ENCODE measurements at places on chromosomes 11 and 22. TPM values are rescaled to one million over a fixed set of nuclear protein-coding genes. Genes with fewer than 3 reads are reported as not detected.

- no peak for DNase-seq
- H3K36me3 ChIP-seq: no peaks in the 10 kb centered on the region
- no peaks in the 10 kb centered on the region for H3K27me3 ChIP-seq
- no peak overlapping the region for H3K27ac ChIP-seq
- no peak overlapping the region for H3K4me3 ChIP-seq
These were observed 95.3 kb upstream of the USP47 start for GRCh38 chr11:11746449-11746848.

GRCh38 chr11:112294688-112295340 is 34.2 kb upstream of the PLET1 start:
- no peak overlapping the region for H3K4me3 ChIP-seq
- H3K27me3 ChIP-seq: no peaks in the 10 kb centered on the region
- no peaks in the 10 kb centered on the region for H3K36me3 ChIP-seq
- no peak for DNase-seq
- peaks cover 15% of the 10 kb centered on the region for H3K4me1 ChIP-seq

DNA sequence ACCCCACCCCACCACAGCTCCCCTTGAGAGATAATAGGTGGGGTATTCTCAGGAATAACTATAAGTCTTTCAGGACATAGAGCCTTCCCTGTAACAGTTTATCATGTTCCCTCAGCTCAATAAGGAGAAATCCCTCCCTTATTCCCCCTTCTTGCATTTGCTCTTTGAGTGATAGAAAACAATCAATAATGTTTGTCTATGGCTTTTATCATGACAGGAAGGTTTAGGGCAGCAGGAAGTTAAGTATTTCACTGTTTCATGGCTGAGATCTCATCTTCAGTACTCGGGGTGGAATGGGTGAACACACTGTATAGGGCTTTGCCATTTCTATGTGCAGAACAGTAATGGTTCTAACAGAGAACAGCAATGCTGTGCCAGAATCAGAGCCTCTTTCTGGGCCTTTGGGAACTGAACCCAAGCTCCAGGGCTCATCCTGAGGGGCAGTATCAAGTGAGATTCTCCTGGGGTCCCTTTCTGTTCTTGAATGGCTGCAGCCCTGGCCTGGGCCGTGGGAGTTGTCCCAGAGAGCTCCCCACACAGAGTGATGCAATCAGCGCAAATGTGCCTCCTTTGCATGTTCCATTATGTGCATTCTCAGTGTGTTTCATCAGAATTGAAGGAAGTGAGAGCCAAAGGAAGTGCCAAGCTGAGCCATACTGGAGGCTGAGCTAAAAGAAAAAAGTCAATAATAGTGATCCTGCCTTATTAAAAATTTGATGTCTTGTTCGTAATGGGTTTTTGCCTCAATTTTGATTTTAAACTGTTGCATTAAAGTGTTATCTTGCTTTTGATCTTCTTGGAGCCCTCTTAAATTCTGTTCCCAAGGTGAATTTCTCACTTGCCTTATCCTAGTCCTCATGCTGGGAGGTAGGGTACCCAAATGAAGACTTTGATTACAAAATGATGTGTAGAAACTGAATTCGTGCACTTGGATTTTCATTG is 2.9 kb upstream of the CYP2R1 start:
- H3K27me3 ChIP-seq: no peaks in the 10 kb centered on the region
- H3K4me1 ChIP-seq: peaks cover 4% of the 10 kb centered on the region
- H3K36me3 ChIP-seq: no peaks in the 10 kb centered on the region
- peak; percentile 38 for DNase-seq

DNA sequence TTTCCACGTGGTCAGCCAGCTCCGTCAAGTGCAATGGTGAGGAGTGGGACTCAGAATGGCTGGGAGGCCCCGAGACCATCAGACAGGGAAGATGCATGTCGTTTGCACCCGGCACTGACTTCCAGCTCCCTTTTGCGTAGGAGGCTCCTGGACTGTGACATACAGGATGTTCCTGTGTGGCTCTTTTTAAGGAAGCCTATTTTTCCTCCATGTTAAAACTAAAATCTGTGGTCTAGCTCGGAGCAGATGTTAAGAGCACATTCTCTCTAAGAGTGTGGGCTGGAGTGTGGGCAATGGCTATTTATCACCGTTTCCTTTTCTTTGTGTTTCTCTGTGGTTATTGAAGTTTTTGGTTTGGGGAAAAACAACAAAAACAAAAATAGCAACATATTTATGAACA is 40.9 kb upstream of the AMPD3 start:
- H3K36me3 ChIP-seq: no peaks in the 10 kb centered on the region
- H3K27ac ChIP-seq: peak overlapping the region; percentile 54
- no peaks in the 10 kb centered on the region for H3K27me3 ChIP-seq
- H3K4me1 ChIP-seq: peaks cover 2% of the 10 kb centered on the region
- no peak for DNase-seq

The OR52R1 gene
- not detected for total RNA-seq

DNA sequence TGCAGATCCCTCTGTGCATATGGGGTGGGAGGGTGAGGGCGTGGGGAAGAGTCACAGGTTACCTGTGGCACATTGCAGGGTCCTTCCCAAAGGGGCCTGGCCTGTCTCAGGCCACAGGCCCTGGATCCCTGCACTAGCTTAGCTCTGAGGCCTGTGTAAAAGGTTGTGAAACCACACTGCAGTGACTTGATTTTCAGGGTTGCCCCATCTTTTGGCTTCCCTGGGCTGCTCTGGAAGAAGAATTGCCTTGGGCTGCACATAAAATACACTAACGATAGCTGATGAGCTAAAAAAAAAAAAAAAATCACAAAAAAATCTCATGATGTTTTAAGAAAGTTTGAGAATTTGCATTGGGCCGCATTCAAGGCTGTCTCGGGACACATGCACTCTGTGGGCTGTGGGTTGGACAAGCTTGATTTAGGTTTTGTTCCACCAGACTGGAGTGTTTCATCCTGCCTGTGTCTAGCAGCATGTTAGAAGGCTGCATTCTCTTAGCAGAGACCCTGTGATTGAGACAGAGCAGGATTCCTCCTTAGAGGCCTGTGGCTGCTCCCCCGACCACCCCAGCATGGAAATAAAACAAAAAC is 35.9 kb upstream of the TREH start:
- no peak for DNase-seq
- H3K27ac ChIP-seq: no peak overlapping the region
- no peak overlapping the region for H3K4me3 ChIP-seq
- peaks cover 4% of the 10 kb centered on the region for H3K4me1 ChIP-seq

DNA sequence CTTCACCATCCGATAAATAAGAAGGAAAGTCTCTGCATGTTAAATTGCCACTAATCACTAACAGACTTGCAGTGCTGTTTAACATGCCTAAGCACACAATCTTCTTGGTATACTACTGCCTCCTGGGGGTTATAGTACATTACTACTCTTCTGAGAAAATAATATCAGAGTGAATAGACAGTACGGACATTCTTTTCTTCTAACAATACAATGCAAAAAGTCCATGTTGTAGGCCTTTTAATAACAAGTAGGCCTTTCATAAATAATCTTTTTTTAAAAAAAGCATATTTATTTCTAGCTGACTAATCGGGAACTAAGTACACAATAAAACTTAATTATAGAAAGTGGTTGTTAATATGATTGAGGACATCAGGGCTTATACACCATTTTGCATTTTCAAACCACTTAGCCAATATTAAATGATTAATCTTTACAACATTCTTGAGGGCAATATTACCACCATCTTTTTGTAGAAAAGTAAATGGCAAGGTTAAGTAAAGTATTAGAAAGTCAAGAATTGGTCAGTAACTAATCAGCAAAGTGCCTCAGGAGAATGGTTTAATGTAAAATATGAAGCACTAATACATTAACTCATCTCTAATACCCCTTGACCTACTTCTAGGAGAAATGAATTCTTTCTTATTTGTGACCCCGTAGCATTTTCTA is 84.7 kb downstream of the TTC28 start:
- no peaks in the 10 kb centered on the region for H3K27me3 ChIP-seq
- H3K4me1 ChIP-seq: no peaks in the 10 kb centered on the region
- no peaks in the 10 kb centered on the region for H3K36me3 ChIP-seq
- DNase-seq: no peak
- H3K27ac ChIP-seq: no peak overlapping the region

The UBQLNL gene
- not detected for total RNA-seq

DNA sequence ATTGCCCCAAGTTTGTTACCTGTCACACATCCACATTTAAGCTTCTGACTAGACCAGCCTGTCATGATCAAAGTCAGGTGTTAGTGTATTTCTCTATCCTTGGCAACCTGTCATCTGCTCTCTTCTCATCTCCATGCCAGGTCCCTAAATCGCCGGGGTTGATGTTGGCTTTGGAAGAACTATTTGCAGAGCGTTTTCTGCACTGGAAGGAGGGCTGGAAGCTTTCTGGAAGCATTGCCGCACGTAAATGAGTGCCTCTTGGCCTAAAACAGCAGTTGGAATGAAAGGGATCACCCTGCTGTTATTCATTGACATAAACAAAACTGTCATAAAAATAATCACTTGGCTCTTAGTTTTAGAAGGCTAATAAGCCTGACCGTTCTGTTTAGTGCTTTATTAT is 1.4 kb downstream of the TTC12 start:
- H3K27me3 ChIP-seq: no peaks in the 10 kb centered on the region
- no peaks in the 10 kb centered on the region for H3K36me3 ChIP-seq
- no peak for DNase-seq
- H3K4me1 ChIP-seq: no peaks in the 10 kb centered on the region
- peak overlapping the region; percentile 86 for H3K27ac ChIP-seq
- no peak overlapping the region for H3K4me3 ChIP-seq

The KCTD14 gene
- total RNA-seq: 8.6 TPM

- no peak overlapping the region for H3K27ac ChIP-seq
- DNase-seq: no peak
- no peak overlapping the region for H3K4me3 ChIP-seq
- no peaks in the 10 kb centered on the region for H3K27me3 ChIP-seq
- H3K4me1 ChIP-seq: no peaks in the 10 kb centered on the region
These were observed 27.2 kb downstream of the WEE1 start for GRCh38 chr11:9600644-9601036.

DNA sequence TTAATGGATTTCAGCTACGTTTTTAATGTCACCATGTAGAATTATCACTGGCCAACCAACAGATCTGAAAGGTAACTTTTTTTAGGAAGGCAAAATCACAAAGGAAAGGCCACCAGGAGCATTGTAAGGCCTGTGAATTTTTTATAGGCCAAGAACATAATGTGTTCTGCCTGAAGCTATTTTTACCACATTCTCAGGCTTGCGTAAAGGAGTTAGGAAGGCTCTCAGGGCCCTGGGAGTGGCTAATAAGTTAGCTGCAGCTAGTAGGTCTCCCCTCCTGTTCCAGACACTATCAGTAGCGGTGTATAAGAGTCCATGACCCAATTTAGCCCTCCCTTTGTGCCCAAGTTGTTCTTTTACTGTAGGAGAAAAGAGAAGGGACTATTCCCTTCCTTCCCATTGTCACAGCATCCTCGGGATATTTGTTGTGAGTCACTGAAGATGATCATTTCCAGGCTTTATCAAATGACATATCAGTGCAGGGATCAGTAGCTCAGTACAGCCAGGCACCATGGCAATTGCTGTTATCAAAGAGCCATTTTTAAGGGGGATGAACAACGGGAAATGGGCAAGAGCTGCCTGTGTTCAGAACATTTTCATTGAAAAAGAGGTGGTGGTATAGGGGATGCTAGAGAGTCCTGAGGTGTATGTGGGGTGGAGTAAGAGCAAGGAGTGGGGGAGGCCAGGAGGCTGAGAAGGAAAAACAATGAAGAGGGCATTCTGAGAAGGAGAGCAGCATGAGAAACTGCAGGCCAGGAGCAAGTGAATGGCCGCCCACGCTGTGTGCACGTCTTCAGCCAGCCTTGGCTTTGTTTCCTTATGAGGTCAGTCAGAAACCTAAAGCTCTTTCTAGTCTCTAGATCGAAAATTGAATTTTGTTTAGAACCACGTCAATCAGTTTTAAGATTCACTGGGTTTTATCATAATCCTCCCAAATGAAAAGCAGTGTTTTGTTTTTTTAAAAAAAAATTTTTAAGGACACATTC is 940.3 kb downstream of the NTM start:
- no peak overlapping the region for H3K27ac ChIP-seq
- DNase-seq: no peak
- H3K4me3 ChIP-seq: no peak overlapping the region
- no peaks in the 10 kb centered on the region for H3K4me1 ChIP-seq
- H3K27me3 ChIP-seq: no peaks in the 10 kb centered on the region
- H3K36me3 ChIP-seq: no peaks in the 10 kb centered on the region

The ALDH3B1 gene
- 14.3 TPM for total RNA-seq

DNA sequence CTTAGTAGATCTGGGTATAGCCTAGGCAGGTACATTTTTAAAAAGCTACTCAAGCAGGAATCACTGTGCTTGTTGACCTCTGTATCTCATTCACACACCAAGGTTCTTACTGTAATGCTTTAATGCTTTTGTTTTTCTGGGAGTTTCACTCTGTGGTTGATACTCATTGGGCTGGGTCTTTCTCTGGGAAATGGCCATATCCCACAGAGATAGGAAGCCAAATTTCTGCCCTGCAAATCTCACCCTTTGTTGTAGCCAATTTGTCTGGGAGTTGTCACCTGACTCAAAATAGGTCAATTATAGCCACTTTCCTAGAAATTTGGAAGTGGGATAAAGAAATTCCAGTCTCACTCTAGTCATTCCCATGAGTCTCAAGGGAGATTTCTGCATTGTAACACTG is 195.8 kb upstream of the BDNF start:
- DNase-seq: no peak
- no peak overlapping the region for H3K27ac ChIP-seq
- no peaks in the 10 kb centered on the region for H3K4me1 ChIP-seq
- H3K4me3 ChIP-seq: no peak overlapping the region
- no peaks in the 10 kb centered on the region for H3K27me3 ChIP-seq

Measured in transverse colon (tissue), 4 donors.